ENCODE measurements at places on chromosomes 11 and 22. TPM values are rescaled to one million over a fixed set of nuclear protein-coding genes. Genes with fewer than 3 reads are reported as not detected.

C11orf42 gene
- not detected for total RNA-seq

JHY gene
- total RNA-seq: 3.0 TPM

CNTN5 gene
- 0.05 TPM for total RNA-seq

DUSP18 gene
- 5.4 TPM for total RNA-seq

OMP gene
- total RNA-seq: not detected

NNMT gene
- 895 TPM for total RNA-seq

OR52H1 gene
- not detected for total RNA-seq

SLCO2B1 gene
- total RNA-seq: 0.59 TPM

NLRP10 gene
- total RNA-seq: not detected

CAPN5 gene
- 31.7 TPM for total RNA-seq

SCN4B gene
- total RNA-seq: 0.19 TPM

PGR gene
- total RNA-seq: 2.6 TPM

OOSP1 gene
- not detected for total RNA-seq

MFRP gene
- total RNA-seq: 0.12 TPM

SCGB2A2 gene
- not detected for total RNA-seq

THRSP gene
- 0.78 TPM for total RNA-seq

SLC7A4 gene
- total RNA-seq: not detected

ADM gene
- 159 TPM for total RNA-seq

APOA4 gene
- not detected for total RNA-seq

TEX54 gene
- total RNA-seq: not detected

XRRA1 gene
- 8.9 TPM for total RNA-seq

ARHGAP8 gene
- not detected for total RNA-seq

CHEK2 gene
- total RNA-seq: 13.2 TPM

MRGPRF gene
- 15.2 TPM for total RNA-seq

GRAP2 gene
- not detected for total RNA-seq

LTO1 gene
- total RNA-seq: 10.9 TPM

TBX1 gene
- total RNA-seq: not detected

LRRC51 gene
- 3.1 TPM for total RNA-seq

PHF21B gene
- not detected for total RNA-seq

XPNPEP3 gene
- 9.4 TPM for total RNA-seq

CCDC89 gene
- total RNA-seq: 7.1 TPM

RAB38 gene
- 0.56 TPM for total RNA-seq

SAMM50 gene
- 46.7 TPM for total RNA-seq
